ENCODE measurements at places on chromosomes 12 and 14.
A peak's percentile ranks its signal among the peaks of the same experiment; 100 is the strongest.

DNA sequence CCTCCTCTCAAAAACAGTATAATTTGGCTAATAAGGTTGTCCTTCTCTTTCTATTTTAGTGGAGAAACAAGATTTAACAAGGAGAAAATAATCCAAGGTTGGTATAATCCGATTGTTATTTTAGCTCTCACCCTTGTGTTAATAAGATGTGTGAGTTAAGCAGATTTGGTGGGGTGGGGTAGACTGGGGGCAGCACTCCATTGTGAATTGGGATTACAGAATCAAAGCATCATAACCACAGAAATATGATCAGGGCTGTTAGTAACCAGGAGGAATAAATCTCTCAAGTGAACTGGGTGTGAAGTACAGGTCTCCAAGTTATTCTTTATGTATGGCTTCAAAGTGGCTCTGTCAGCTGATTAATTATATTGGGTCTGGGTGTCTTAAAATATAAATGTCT lies 10.2 kb downstream of the TIGAR start:
- DNase-seq: no peak

DNA sequence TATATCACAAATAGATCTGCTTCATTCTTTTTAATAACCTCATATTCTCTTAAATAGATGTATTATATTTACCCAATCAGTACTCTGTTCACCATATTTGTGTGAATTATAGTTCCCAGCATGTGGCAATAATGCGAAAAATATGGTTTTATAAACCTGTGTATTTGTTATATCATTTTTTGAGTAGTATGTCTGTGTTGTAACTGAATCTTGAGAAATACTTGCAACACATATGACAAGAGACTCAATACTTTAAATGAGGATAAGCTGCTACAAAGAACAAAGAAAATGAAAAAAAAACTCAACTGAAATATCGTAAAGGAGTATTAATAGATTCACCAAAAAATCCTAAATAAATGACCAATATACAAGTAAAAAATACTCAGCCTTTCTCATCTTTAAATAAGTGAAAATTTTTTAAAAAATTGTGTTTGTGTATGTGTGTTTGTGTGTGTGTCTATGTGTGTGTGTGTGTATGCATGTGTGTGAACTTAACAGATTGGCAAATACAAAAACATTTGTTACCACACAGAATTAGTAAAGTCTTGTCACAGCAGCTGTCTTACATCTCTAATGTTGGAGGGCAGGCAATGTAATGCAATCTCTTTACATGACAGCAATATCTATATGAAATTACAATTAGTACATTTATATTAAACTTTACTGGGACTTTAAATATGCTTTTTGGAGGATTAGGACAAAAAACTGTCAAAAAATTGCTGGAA lies 441.9 kb upstream of the MGAT4C start:
- DNase-seq: no peak

GRCh38 chr14:76151398-76152332 lies at the start of gene GPATCH2L:
Gene GPATCH2L, plus strand, starts transcription at chr14:76151922. Its CDS starts 2,442 bp downstream, at chr14:76154364.
- peak; percentile 81 for DNase-seq

- DNase-seq: no peak
These were observed 67.8 kb downstream of the PELI2 start for GRCh38 chr14:56185992-56186391.

DNA sequence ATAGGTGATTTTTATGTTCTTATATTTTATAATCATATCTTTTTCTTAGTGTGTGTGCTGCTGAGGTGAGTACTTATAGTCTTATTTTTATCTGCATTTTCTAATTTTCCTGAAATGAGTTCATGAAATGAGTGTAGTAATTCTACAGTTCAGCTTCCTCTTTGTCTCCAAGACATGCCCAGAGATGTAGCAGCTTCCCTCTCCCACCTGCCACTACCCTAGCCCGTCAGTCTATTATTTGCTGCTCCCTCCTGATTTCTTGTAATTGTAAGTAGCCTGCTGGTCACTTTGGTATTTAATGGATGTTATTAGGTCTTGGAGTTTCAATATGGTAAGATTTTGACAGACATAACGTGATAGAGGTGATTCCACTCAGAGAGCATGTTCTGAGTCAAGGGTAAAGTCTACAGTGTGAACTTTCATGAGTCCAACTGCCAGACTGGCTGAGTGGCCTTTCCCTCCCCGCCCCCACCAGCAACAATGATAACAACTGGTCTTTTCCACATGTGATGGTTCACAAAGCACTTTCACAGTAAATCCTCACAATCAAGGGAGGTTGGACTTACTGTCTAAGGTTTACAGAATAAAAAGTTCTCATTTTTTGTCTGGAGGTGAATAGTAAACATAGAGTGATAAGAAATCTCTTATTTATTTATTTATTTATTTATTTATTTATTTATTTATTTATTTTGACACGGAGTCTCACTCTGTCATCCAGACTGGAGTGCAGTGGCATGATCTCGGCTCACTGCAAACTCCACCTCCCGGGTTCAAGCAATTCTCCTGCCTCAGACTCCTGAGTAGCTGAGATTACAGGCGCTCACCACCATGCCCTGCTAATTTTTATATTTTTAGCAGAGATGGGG lies 4.2 kb upstream of the RIPK3 start:
- no peak for DNase-seq

GRCh38 chr12:1443421-1444141 lies 150.8 kb downstream of the FBXL14 start:
- no peak for DNase-seq

DNA sequence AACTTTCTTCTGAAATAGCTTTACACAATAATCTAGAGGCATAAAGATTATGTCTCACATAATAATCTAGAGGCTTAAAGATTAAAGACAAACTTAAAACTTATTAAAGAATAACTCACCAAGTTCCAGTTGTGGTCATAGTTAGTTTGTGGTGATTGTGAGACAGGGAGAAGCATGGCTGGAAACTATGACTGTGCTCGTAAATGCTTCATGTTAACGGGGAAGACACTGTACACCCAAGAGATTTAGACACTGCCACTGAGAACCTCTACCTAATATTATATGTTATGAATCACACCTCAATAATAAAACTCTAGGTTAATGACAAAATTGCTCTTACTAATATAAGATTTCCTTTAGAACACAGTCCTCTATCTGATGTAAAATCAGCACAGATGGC lies 541.6 kb downstream of the TMEM121 start:
- no peak for DNase-seq

GRCh38 chr12:89821896-89822295 lies 113.3 kb upstream of the ATP2B1 start:
- no peak for DNase-seq

DNA sequence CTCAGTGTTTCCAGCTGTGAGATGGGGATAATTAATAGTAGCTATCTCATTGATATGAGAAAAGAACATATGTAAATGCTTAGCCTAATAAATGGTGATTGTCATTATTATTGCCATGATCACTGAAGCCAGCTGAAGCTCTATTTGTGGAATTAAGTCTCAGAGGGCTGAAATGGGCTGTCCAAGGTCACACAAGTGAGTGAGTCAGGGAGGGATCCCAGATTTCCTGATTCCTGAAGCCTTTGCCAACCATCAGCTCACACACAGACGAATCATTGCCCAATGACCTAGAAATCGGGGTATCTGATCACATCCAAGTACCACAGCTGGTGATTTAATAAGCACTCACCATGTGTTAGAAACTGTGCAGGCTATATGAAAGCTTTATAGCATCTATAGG lies 21.6 kb upstream of the TMEM229B start:
- DNase-seq: no peak

GRCh38 chr12:109802828-109803227 lies 30.4 kb downstream of the TRPV4 start:
- DNase-seq: no peak

DNA sequence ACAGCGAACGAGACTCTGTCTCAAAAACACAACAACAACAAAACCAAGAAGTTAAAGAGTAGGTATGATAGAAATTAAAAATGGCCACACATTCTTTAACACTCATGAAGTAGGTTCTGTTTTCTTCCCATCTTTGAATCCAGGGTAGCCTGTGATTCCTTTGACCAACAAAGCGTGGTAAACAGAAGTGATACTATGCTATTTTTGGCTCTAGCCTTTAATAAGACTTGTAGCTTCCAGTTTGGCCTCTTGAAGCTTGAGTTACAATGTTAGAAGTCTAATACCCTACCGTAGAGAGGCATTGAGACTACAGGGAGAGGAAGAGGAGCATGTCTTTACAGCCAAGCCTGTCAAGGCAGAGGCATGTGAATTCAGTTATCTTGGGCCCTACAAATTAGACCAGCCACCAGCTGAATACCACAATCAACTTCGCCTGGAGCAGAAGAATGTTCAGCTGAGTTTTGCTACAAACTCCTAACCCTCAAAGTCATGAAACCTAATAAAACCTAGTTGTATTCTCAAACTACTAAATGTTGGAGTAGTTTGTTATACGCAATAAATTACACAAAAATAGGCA lies 4.9 kb upstream of the NEMF start:
- no peak for DNase-seq

Data from kidney capillary endothelial cell (primary cell).